Smooth muscle cell of the brain vasculature (primary cell): ENCODE measurements at places on chromosomes 1 and 21.

DNA sequence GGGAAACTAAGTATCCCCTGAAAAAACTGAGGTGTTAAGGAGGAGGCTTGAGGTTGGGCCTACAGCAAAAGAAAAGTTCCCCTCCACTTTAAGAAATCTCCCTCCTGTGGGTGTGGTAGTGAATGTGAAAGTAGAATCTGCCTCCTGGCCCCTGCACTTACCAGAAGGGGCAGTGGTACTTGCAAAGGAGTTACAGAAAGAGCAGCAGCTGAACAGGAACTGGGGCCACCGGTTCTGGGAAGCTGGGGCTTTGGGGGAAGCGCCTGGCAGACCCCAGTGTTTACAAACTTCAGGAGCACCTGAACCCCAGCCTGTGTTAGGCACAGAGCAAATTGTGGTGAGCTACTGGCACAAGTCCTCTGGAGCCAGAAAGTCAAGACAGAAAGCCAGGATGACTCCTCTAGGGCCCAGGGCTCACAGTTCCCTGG lies 250.2 kb upstream of the FGGY start:
- DNase-seq, result no peak

- DNase-seq, result no peak
These were observed 238.5 kb downstream of the RERE start for GRCh38 chr1:8578936-8579335.

- no peak for DNase-seq
These were observed 77.1 kb downstream of the PIK3CD start for GRCh38 chr1:9728451-9729295.

GRCh38 chr1:156705918-156706656 lies 704 bp upstream of the CRABP2 start:
- no peak for DNase-seq

DNA sequence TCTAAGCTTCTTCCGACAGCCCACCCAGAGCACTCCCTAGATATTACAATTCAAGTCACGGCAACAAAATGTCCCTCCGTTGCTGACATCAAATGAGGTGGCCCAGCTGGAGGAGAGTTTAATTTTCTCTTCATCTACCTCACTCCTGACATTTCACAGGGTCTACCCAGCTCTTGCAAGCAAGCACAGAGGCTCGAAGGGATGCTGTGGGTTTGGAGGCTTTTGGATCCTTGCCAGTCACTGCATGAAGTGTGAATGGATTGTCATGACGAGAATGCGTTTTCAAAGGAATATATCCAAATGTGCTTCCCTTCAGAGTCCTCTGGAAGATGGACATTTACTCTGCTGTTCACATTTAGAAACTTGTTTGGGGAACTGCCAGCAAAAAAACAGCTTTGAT lies 33.5 kb downstream of the CAPN8 start:
- no peak for DNase-seq
